Activated CD4-positive, alpha-beta T cell treated with anti-CD3 and anti-CD28 coated beads, Interleukin-2, amount 50 U/mL, for 48 hours (primary cell): ENCODE measurements at places on chromosomes 5 and 9.

DNA sequence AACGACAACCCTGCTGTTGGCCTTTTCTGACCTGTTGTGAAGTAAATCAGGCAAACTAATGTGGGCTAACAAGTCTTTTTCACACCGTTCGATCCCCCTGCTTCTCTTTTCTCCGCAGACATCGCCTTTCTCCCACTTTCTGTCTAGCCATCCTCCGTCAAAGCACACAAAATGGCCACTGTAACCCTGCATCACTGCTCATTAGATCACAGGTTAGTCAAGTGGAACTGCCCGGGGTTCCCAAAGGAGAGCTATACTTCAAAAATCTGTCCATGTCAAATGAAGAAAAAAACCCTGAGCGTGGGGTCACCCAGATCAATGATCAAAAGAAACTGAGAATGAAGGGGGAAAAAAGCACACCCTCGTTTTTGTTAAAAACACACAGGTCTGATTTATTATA, 212.1 kb downstream of the ARL15 start:
- DNase-seq: no peak

GRCh38 chr9:126337729-126338372, 11.2 kb downstream of the MVB12B start:
- no peak for DNase-seq

DNA sequence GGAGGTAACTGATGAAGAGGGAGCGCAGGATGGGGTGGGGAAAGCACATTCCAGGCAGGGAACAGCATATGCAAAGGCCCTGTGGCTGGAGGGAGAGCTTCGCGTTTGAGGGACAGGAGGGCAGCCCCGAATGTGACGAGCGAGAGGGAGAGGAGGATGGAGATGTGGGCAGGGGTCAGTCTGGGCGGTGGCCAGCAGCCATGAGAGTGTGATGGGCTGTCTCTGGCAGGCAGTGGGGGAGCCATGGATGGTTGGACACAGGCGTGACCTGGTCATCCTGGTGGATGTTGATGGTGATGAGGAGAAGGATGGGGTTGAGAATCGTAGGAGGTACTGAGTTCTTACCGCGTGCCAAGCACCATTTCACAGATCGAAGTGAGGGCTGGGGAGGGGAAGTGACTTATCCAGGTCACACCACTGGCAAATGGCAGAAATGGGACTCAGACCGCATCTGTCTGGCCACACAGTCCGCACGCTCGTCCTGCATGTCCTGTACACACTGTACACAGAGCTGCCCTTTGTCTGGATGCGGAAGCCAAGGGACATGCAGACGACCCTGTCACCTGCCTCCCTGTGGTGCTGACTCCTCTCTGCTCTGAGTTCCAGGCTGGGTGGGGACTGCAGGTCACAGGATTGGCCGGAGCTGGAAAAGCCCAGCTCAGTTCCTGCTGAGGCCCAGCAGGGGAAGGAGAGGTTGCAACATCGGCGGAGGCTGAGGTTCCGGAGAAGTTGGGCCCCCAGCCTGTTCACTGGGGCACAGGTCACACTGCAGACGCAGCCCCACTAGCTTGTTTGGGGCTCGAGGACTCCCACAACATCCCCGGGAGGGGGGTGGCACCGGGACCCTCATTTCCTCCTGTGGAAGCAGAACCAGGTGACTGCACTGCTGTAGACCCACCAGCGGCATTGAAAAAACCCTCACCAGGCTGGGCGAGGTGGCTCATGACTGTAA, 165.6 kb upstream of the IER5L start:
- no peak for DNase-seq

- no peak for DNase-seq
Observed at GRCh38 chr5:82106207-82106606, 134.4 kb downstream of the ATG10 start.

- DNase-seq: no peak
Observed at GRCh38 chr5:88235828-88236227, 32.8 kb downstream of the TMEM161B start.

GRCh38 chr9:128689293-128689774, 312 bp downstream of the SET start:
- peak; percentile 54 for DNase-seq

GRCh38 chr9:98175762-98176161, 16.7 kb downstream of the CORO2A start:
- no peak for DNase-seq

GRCh38 chr5:145752534-145752933, 82.6 kb downstream of the PRELID2 start:
- DNase-seq: no peak

GRCh38 chr9:68793605-68794343, 88.7 kb downstream of the PIP5K1B start:
- DNase-seq: no peak

- DNase-seq: no peak
Observed at GRCh38 chr5:20213803-20214202, 225.8 kb upstream of the CDH18 start.

DNA sequence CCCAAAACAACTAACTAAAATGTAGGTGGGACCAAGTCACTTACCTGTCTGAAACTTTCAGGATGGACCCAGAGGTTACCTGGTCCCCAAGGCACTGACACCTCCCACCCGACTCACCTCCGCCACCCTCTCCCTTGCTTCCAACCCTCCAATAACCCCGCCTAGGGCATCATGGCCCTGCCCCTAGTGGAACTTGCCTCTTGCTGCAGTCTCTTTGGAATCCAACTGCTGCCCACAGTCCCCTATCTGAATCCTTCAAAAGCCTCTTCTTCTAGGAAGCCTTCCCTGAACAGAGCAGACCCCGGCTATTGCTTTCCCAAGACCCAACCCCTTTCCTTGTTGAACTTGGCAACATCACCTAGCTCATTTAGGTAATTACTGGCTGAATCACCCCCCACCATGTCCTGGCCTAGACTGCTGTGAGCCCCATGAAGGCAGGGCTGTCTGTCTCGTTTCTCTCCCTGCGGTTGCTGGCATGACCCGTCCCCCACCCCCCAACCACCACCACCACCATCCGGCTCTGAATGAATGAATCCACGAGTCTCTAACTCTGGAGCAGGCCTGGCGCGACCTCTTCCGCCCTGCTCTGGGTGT, 9.4 kb downstream of the CRB2 start:
- DNase-seq: no peak

- no peak for DNase-seq
Observed at GRCh38 chr5:57664700-57665099, 182.1 kb upstream of the ACTBL2 start.

- DNase-seq: no peak
Observed at GRCh38 chr5:126410623-126411022, 12.6 kb upstream of the GRAMD2B start.

- DNase-seq: no peak
Observed at GRCh38 chr5:173833196-173833985, 54.8 kb upstream of the CPEB4 start.

- no peak for DNase-seq
Observed at GRCh38 chr9:37486616-37487548, 1.1 kb downstream of the POLR1E start.

DNA sequence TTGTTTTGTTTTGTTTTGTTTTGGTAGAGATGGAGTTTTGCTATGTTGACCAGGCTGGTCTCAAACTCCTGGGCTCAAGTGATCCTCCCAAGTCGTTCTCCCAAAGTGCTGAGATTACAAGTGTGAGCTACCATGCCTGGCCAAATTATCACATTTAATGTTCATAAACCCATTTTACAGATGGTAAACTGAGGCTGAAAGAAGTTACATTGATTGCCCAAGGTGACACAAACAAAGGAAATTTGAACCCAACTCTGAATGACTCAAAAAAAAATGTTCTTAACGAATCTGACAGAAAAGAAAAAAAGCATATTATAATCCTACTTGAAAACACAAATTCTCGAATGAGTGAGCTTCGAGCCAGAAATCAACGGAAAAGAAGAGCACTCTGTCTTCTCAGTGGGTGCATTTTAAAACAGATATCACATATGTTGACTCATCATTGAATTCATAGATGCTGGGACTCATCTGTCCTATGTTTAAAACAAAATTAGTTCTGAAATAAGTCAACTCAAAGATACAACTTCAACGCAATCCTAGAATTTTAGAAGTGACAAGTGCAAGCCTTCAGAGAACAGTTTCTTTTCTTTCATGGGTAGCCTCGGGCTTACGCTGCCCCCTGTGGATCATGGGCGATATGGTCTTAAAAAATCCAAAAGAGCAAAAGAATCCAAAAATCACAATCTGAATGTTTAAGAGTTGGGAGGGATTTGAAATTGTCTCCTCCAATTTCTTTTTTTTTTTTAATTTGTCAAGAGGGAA, 28.4 kb downstream of the TIMD4 start:
- peak; percentile 62 for DNase-seq

DNA sequence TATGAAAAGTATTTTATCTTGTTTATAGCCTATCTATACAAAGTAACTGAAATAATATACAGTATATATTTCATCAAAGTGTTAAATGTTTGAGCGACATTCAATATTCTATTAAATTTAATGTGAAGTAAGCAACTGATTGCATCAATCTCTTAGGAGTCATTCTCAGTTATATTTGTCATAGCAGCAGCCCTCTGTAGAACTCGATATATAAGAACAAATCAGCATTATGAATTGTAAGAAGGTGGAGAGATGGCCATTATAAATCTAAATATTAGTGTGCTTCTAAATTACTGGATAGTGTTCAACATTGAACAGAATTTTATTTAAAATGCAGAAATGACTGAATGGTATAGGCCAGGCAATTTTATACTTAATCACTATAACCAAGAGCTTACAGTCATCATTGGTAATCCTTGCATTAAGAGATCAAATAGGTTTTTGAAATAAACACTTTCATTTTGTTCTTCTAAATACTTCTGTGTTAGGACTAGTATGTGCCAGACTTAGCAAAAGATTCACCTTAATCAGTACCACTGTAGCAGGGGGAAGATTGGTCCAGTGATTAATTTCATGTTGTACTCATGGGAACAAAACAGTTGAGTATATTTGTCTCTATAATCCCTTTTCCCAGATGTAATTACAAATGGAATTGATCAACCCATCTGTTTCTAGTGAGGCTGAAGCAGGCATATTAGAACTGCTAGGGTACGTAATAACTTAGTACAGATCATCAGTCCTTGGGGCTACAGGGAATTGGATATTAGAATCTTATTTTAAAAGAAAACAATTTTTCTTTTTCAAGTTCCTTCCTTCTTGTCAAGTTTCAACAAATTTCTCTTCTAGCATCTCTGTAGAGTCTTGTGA, 108.3 kb upstream of the TYRP1 start:
- DNase-seq: no peak

DNA sequence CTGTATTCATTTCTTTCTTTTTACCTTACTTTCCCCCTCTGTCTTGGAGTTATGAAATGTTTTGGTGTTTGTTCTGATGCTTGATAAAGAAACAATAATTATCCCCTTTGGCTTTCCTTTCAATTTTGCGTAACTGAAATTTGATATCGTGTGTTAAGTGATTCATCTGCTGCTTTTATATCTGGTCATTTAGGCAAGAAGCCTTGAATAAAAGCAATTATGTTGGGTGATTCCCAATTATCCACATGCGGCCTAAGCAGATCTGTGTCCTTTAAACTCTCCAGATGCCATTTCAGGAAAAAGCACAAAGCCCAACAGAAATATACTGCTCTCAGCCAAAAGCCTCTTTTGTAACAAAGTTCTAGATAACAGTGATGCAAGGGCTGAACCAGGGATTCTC, 92.8 kb downstream of the TAF11L14 start:
- no peak for DNase-seq
